ENCODE measurements at places on chromosomes 12 and 14.

- DNase-seq = no peak
These were observed 14.6 kb downstream of the C14orf132 start for GRCh38 chr14:96053600-96054381.

DNA sequence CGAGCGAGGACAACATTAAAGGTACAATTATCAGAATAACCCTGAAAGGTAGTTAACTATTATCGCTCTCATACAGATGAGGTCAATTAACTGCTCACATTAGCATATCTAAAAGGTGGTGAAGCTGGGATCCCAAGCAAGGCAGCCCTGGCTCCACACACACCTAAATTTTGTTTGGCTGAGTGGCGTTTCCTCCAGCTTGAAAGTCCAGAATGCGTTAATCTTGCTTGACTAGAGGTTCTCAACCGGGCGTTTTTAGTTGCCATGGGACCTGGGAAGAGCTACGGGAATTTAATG is 531 bp downstream of the DLGAP5 start:
- DNase-seq = no peak

DNA sequence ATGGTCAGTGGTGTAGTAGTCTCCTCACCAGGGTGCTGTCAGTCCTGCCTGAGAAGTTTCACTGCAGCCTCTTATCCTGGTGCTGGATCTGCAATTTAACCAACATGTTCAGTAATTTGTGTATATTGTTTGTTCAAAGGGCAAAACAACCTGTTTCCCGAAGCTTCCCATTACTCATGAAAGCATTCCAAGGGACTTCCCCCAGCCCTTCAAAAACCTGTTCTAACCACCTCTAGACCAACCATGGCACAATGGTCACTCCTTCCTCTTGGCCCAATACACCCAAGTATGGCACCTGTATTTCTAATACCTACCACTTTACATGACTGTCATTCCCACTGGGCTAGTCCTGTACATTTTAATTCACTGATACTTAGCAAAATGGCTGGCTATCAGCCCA is 12.1 kb downstream of the CKAP4 start:
- no peak for DNase-seq

GRCh38 chr12:105522166-105522825 is 191.8 kb downstream of the C12orf75 start:
- DNase-seq = no peak

- no peak for DNase-seq
These were observed 2.7 kb upstream of the KRT6B start for GRCh38 chr12:52454411-52455201.

DNA sequence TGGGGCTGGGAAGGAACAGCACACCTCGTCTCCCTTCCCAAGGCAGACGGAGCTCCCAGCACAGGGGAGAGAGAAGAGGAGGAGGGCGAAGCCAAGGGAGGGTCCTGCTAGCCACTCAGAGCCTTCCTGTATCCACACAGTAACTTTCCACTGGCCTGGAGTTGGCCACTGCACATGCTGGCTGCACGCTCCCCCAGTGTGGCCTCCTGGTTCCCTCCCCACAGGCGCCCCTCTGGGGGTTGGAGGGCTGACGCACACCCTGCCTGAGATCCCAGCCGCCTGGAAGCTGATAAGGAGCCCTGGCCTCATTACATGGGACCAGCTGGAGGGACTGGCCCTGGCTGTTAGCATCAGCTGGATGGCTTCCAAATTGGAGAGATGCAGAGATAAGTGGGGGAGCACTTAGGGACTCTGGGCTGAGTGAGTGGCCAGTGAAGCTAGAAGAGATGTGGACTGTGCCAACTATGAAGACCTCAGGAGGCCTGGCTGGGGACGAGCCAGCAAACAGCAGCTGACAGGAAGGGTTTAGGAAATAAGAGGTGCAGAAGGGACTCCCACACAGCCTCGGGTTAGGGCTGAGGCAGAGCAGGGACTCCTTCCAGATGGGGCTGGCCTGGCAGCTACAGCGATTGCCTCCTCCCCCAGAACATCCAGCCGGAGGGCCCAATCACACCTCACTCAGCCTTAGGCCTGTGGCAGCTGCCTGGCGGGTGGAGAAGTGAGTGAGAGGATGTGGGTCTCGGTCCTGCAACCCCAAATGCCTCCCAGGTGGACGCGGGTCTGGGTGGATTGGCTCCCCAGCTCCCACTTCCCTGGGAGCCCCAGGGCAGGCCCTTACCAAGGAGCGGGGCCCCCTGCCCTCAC is 26.3 kb upstream of the BCDIN3D start:
- no peak for DNase-seq

GRCh38 chr12:27260746-27261145 is 16.7 kb downstream of the STK38L start:
- DNase-seq = no peak

GRCh38 chr12:66279123-66279712 is 23.1 kb upstream of the HELB start:
- DNase-seq = no peak

GRCh38 chr14:64760146-64760755 is 56.0 kb downstream of the PLEKHG3 start:
- no peak for DNase-seq

DNA sequence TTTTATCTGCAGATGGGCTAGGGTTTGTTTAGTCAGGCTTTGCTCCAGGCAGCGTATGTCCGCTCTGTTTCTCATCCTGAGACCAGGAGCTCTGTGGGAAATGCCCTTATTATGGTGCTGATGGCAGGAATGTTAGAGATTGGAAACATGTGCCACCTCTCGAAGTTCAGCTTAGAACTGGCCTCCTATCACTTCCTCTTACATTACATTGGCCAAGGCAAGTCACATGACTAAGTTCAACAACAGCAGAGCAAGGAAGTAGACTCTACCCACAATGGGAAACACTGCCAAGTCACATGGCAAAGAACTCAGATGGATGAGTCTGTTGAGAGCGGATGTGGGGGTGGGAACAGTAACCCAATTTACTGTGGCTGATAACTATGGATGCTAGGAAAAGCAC is 161.9 kb upstream of the WSCD2 start:
- DNase-seq = no peak

DNA sequence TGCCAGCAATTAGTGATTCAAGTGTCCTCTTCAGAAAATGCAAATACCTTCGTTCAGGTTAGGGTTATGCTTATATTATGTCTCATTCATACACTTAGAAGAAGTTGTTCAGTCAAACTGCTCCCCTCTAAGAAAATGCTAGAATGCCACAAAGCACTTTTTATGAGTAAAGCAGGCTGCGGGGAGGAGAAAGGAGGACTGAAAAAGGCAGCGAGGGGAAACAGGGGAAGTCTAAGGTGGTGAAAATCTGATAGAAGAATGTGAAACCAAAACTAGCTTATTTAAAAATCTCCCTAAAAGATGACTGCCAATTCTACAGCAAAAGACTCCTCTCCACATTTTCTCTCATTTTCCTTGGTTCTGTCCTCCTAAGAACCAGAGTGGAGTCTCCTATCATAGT is 70.1 kb downstream of the PRKD1 start:
- no peak for DNase-seq

GRCh38 chr14:61802010-61802568 is 39.9 kb downstream of the SNAPC1 start:
- no peak for DNase-seq

GRCh38 chr12:6603095-6603567 is 4.0 kb downstream of the CHD4 start:
- DNase-seq = no peak

DNA sequence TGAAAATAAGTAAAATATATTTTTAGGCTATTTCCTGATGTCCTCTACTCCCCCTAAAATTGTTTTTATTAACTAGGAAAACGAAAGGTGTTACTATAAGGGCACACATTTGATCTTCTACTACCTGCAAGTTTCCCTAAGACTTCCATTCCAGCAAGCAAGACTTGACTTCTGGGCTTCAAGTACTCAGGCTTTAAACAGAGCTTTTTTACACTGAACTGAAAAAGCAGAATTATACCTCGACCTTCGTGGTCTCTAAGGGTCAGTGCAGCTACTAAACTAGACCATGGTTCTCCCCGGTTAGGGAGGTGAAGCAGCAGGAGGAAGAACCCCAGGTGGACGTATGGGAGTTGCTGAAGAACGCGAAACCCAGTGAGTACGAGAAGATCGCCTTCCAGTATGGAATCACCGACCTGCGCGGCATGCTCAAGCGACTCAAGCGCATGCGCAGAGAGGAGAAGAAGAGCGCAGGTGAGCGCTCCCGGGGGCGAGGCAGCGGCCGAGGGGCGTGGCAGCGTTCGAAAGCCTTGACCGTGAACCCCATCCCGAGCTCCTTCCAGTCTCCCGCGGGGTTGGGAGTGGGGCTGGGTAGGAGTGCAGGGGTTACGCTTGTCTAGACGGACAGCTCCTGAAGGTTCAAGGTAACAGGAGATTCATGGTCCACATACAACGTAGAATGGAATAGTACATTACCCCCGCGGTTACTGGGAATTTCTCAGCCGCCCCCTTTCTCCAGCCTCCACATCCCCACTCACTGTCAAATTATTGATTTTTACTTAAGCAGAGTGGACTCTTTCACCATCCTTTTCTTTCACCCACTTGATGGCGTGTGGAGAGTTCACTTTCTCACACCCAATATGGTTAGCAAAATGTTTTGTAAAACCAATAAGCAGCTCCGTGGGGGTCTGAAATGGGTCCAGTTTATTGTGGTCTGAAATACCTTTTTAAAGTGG is 47.6 kb downstream of the MYBPC1 start:
- no peak for DNase-seq

GRCh38 chr14:30874999-30875787 is 834 bp downstream of the COCH start:
- DNase-seq = no peak
